Astrocyte (in vitro differentiated cells and primary cell): ENCODE measurements at places on chromosomes 4 and X. TPM values are rescaled to one million over a fixed set of nuclear protein-coding genes. Genes with fewer than 3 reads are reported as not detected.

The ODAPH gene
- 55.3 TPM in 2 replicates for total RNA-seq

The ASB9 gene
- 0.27 TPM in 1 of 2 replicates, not detected in the other for total RNA-seq

The TRAM1L1 gene
- 2.3 and 3.1 TPM in 2 replicates for total RNA-seq

The PDE5A gene
- total RNA-seq: 2.2 and 3.6 TPM in 2 replicates

The PNMA5 gene
- total RNA-seq: not detected in 2 replicates
